ENCODE measurements at places on chromosomes 6 and 20.
A peak's percentile ranks its signal among the peaks of the same experiment; 100 is the strongest.

GRCh38 chr6:106752641-106753040, 123.3 kb downstream of the QRSL1 start:
- DNase-seq: no peak

DNA sequence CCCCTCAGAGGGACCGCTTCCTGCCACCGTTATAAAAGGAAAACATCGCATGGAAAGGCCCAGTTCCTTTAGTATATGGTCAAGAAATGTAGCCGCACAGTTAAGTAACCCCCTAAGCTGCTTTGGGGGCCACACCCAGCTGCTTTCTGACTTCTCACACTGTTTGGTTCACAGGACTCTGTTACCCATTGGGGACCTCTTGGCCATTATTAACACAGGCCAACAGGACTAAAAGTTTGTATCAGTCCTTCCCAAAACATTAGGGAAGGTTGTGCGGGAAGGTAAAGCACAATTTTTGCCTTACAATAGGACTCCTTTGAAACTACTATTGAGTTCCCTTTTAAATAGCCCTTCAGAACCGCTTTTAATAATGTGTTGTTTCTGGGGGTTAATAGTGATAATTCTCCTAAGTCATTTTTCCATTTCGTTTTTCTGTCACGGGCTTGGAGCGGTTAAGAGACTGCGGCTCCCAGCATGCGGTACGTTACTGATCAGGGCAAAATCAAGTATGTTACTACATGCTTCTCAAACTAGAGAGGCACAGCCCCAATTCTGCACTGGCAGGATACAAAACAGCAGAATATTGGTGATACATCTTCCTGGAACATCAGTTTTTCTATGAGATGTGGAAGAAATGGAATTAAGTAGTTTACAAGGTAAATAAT, 668 bp upstream of the RPP40 start:
- DNase-seq: no peak

- no peak for DNase-seq
These were observed 37.1 kb downstream of the PPP1R16B start for GRCh38 chr20:38842558-38842981.

GRCh38 chr6:19440531-19440930, 396.6 kb upstream of the ID4 start:
- DNase-seq: no peak

GRCh38 chr6:126143761-126144251, 157.5 kb downstream of the TRMT11 start:
- no peak for DNase-seq

- DNase-seq: peak; percentile 74
These were observed 93.8 kb upstream of the LY86 start for GRCh38 chr6:6494677-6495076.

GRCh38 chr6:74805916-74806696, 399.7 kb downstream of the COL12A1 start:
- no peak for DNase-seq

DNA sequence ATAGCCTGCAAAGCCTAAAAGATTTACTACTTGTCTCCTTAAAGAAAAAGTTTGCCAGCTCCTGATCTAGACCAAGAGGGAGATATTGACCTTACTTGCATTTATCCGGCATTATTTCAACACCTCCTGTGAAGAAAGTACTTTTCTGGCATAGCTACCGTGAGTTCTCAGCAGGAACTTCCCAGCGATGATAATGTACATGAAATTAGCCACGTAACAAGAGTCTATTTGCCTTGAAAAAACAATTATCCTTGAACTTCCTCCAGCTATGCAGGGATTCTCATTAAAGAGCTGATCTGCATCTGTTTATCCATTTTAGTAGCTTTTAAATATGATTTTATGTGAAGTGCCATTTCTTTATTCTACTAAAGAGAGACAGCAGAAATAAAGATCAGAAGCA, 41.7 kb downstream of the ALDH5A1 start:
- no peak for DNase-seq

DNA sequence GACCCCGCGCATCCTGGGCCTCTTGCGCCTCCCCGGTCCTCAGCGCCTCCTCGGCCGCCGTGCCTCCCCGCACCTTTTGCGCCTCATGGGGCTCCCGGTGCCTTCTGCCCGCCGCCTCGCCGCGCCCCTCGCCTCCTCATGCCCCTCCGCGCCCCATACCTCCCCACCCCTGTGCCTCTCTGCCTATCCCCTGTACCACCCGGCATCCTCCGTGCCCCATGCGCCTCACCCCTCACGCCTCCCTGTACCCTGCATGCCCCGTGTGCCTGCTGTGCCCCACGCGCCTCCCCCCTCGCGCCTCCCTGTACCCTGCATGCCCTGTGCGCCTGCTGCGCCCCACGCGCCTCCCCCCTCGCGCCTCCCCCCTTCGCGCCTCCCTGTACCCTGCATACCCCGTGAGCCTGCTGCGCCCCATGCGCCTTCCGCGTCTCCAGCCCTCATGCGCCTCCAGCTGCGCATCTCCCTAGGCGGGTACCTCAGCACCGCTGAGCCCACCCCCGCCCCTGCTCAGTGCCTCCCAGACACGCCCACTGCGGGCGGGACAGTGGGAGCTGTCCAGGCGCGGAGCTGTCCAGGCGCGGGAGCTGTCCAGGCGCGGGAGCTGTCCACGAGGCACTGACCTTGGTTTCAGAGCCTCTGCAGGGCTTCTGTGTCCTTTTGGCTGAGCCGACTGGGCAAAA, 37.1 kb downstream of the IGF2R start:
- no peak for DNase-seq

DNA sequence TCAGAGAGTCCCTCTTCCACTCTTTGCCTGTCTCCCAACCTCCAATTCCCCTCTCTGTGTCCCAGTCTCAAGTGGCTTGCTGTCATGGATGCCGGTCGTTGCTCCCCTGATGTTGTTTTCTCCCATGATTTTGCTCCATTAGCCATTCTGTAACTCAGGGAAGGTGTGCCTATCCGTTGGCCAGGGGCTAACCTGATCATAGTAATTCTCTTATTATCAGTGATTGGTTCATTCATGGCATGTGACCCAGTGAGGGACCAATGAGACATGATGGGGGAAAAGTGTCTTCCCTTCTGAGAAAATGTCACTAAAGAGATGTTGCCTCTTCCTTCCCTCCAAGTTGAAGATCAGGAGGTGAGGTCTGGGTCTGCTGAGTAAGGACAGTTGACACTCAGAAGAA, 214.5 kb downstream of the FARS2 start:
- no peak for DNase-seq

DNA sequence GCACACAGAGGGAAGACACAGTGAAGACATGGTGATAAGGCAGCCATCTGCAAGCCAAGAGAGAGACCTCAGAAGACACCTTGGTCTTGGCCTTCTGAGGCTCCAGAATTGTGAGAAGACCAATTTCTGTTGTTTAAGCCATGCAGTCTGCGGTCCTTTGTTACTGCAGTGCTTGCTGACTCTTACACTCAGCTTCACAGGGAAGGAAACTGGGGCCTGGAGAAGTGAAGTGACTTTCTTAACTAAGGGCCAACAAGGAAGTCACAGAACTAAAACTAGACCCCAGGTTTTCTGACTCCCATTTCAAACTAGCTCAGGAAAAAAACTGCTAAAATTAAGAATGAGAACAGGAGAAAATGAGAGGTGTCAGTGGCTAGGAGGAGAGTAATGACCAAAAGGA, 74.3 kb downstream of the TNFRSF21 start:
- DNase-seq: no peak

GRCh38 chr20:36875702-36876472, at the start of gene TLDC2:
Gene TLDC2, plus strand, starts transcription at chr20:36876138. Its CDS starts 37 bp downstream, at chr20:36876175.
- no peak for DNase-seq

GRCh38 chr6:125974214-125974866, 12.0 kb upstream of the TRMT11 start:
- peak; percentile 37 for DNase-seq

- no peak for DNase-seq
These were observed 338.2 kb upstream of the ZFP64 start for GRCh38 chr20:52529826-52530225.

DNA sequence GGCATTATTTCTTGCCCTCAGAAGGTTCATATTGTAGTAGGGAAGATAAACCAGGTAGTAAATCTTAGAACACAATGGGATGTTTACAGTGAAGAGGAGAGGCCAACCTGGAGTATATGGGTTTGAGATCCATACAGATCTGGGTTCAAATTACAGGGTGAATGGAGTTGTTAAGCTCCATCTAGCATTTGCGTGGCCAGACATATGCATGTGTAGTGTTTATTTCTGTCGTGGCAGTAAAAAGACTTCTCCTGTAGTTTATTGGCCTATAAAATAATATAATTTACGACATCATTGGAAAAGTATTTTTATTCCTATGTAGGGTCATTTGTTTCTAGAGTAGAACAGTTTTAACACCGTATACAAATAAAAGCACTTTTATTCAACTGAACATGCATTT, 25.2 kb upstream of the TULP4 start:
- no peak for DNase-seq

DNA sequence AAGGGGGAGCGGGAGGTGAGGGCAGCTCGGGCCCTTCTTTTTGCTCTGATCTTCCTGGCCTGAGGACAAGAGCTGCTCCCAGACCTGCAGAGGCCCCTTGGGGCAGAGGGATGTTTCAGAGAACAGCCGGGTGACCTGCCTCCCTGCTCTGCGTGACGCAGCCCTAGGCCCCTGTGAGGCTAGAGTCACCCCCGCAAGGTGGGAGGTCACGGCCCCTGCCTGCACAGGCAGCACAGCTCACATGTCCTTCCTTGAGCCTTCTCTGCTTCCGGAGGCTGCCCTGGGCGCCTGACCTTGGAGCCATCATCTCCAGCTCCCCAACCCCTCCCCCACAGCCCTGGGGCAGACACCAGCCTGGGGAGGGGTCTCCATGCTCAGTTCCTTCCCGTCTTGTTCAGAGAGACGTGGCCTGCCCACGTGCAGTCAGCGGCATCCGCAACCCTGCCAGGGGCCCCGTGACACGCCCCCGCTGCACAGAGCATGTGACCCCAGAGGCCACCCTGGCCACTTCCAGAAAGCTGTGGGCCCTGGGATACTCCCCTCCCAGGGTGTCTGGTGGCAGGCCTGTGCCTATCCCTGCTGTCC, at the start of gene BIRC7:
Gene BIRC7, plus strand, starts transcription at position 507 of the 585 bp plus-strand sequence. CDS start 192 bp downstream, outside the sequence.
- DNase-seq: no peak

GRCh38 chr20:39222101-39222500, 260.0 kb downstream of the DHX35 start:
- DNase-seq: no peak

DNA sequence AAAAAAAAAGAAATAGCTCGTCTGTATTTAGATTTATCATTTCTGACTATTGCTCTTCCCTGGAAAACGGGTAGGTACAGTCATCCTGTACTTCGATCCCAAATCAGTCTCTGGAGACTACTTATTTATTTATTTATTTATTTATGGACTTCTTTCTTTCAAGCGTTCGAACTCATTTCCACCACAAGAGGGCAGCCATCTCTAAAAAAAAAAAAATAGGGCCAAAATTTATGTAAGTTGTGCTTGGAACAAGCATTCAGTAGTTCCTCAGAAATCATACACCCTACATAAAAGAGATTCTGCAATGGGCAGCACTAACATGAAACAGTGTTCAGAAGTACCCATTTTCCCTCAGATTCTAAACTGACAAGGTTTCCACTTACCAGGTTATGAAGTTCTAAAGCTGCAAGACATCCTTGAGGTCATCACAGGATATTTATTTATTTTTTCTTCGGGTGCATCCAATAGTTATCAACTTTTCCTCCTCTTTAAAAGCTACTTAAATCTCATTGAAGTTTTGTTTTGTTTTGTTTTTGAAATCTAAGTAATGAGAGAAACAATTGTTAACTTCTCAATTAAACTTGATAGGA, 1.9 kb upstream of the BMP2 start:
- peak; percentile 28 for DNase-seq

DNA sequence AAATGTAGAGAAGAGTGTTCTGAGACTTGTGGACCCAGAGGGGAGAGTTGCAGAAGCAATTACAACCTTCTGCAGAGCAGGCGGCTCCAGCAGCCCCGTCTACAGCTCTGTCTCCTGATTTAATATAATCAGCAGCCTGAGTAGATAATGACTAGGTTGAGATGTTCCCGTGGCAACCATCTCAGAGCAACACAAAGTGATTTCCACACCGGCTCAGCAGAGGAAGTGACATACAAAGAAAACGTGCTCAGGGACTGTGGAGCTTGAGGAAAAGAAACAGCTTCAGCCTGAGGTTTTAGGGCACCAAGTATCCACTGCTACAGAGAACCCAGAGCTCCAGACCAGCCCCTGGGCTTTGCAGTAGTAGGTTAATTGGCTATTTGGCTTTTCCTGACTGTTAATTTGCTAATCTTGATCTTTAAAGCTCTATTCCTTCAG, 136.4 kb downstream of the MTFR2 start:
- peak; percentile 67 for DNase-seq

- no peak for DNase-seq
These were observed 113.9 kb upstream of the PROKR2 start for GRCh38 chr20:5430670-5431069.

GRCh38 chr6:47852727-47853126, 70.9 kb downstream of the OPN5 start:
- no peak for DNase-seq

GRCh38 chr20:47232518-47232917, 124.0 kb downstream of the ZMYND8 start:
- no peak for DNase-seq

- DNase-seq: peak; percentile 8
These were observed 97.3 kb downstream of the ANKRD60 start for GRCh38 chr20:58131151-58131550.

DNA sequence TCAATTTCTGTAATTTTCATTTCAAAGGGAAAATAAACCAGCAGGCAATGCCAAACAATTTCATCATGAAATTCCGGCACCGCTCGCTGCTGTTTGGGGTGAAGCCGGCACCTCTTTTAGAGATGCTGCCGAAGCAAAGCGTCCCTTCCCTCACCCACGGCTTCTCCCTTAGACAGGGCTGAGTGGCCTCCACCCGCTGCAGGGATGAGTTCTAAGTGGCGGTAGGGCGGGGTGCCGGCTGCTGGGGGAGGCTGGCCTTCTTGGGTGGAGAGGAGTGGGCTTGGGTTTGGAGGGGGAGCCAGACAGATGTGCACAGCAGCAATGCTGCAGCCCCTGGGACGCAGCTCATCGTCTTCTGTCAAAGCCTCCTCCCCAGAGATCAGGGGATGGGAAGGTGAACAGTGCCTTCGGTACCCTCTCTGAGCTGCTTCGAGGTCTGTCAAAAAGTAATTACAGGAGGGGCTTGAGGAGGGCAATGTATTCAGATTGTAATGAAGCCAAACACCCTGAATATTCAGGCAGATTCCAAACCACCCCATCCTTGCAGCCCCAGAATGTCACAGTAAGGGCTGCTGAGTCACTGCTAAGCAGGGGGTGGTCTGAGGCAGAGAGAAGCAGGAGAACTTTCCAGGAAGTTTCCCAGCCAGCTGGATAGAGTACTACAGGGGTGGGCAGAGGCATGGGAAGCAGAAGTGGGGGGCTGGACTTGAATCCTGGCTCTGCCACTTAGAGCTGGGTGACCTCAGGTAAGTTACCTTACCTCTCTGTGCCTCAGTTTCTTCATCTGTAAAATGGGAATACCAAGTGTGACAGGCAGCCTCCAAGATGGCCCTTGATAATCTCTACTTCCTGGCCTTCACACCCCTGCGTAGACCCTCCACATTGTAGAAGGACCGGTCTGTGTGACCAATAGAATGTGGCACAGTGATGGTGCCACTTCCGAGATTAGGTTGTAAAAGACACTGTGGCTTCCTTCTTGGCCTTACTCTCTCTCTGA, 96.6 kb downstream of the SULF2 start:
- DNase-seq: no peak
